ENCODE measurements at places on chromosomes 2 and 18.

DNA sequence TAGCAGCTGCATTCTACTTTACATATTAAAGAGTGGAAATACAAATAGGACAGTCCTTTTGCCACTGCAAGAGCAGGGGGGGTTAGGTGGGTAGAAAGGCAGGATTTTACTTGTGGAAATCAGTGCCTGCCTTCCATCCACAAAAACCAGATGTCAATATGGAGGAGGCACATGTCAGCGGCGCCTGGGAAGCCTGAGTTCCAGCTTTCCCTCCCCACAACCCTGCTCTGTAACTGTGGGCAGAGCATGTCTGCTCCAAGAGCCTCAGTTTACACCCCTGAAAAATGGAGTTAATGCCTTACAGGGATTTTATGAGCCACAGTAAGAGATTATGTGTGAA, 32.9 kb downstream of the STEAP3 start:
- DNase-seq, result no peak

DNA sequence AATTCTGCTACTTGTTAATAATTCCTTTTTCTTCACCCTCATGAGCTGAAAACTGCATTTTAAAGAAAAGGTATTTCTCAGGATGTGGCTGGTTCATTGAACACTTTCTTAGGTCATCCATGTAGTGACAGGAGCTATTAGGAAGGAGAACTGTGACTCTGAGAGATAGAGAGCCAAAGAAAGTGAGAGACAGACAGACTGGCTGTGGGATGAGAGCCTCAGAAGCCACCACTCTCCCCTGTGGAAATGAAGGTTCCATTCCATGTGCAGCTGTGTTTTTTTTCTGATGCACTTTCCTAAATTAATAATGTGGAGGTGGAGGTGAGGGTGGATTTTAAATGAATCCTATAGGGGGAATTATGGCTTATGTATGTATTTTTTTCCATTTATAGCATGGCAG, 113.3 kb downstream of the FAM210A start:
- DNase-seq, result no peak

DNA sequence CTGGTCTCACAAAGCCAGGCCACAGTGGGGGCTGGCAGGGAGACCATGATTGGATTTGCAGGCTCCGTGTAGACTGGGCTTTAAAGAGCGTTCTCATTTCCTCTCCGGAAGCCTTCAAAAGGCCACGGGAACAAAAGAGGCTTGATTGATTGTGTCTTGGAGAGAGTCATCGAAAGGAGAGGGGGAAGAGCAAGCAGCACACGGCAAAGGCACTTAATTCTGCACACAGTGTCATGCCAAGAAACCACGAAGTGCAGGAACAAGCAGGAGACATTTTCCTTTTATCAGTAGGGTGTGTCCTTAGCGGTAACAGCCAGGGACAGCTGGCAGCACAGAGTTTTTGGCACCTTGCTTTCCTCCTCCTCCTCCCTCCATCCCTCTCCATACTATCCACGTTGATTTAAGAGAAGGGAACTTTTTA, 47.7 kb downstream of the GLI2 start:
- no peak for DNase-seq

DNA sequence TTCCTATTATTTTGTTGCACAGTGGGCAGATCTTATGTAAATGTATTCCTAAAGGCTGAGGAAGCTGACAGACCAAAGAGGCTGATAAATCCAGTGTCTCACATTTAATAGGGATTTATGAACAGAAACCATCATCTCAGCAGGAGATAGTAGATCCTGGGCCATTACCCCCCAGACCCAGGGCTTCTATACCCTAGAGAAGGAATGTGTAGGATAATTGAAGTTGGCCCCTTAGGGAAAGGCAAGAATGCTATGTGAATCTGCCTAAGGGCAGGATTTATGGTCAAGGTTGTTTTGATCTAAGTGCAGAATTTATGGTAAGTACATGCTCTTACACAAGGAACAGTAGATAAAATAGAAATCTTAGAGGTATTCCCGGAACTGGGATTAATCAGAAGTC, 29.0 kb downstream of the RPL37A start:
- no peak for DNase-seq

GRCh38 chr2:137838255-137839092, 125.8 kb upstream of the HNMT start:
- no peak for DNase-seq

DNA sequence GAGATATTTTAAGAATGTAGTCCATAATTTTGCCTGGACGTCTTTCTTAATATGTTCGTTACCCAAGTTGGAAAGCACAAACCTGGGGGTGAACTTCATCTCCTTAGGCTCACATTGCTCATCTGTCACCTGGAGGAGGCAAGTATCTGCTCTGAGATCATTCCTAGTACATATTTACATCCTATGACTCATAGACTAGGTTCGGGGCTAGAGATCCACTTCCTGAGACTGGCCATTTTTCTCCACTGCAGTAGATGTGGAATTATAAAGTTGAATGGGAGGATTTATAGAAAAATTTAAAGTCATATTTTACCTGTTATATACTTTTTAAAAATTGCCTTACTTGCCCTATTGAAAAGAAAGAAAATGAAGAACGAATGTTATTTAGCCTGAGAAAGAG, 77.5 kb upstream of the PROKR1 start:
- no peak for DNase-seq

DNA sequence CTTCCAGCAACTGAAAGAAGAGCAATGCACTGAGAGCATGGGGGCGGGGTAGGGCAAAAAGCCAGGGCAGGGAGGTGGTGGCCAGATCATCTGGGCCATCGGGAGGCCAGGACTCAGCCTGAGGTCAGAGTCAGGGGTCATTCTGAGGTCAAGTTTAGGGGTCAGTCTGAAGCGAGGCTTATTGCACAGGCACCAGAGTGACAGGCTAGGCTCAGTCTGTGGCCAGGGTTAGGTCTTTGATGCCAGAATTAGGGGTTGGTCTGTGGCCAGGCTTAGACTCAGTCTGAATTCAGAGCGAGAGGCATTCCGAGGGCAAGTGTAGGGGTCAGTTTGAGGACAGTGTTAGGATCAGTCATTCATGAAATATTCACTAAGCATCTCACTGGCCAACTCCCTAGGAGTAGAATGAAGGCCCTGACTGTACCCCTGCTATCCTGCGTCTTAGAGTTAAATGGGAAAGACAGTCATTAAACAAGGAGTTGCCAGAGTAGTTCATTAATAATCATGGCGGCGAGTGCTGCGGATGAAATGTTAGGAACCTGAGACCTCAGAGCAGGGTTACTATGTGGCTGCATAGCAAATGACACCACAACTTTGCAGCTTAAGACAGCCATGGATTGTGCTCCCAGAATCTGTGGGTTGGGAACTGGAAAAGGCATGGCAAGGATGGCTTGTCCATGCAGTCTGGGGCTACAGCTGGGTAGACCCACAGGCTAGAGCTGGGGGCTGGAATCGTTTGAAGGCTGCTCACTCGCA, 198.7 kb downstream of the CYP26B1 start:
- DNase-seq, result no peak

DNA sequence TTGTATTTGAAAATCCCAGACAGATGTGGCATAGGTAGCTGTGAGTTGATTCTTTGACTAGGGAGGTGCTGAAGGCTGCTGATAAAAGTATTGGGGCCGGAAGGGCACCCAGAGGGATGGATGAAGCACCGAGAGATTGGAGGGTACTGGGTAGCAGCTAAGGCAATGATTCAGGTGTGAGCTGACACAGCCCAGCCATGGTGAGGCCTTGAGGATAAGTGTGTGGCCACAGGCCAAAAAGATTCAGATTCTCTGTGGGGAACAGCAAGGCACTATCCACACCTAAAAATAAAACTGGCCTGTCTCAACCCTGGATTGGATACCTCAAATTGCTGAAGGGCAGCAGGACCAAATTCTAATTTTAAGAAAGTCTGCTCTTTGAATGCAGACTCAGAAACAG, 35.2 kb downstream of the RDH14 start:
- DNase-seq, result no peak

DNA sequence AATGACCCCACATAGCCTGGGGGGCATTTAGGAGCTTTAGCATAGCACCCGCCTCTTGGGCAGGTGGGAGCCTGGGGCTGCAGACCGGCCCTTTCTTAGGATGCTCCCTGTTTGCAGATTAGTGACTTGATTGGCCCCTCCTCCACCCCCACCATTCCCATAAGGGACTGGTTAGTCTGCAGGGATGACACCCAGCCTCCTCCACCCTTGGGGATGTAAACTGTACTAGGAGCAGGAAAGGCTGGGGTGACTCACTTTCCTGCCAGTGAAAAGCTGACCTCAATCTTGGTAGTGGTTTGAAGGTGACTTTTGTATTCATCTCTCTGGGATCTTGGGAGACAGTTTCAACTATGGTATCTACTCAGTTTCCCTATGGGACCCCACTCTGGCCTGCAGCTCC, 24.2 kb downstream of the CTIF start:
- DNase-seq, result no peak

DNA sequence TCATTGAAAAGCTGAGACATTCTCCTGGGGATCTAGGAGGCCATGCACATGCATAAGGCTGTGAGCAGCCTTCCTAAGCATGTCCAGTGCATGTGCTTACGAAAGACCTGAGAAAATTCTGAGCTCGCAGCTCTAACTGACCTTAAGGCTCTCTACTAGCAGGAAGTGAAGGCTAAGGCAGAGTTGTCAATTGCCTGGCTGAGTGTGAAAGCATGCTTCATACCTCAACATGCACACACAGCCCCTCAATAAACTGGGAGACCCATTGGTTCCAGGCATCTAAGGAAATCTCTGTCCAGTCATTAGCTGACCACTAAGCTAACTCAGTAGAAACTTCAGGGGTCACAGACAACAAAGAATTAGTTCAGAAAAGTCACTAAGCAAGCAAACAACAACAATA, 42.0 kb downstream of the ALPK2 start:
- no peak for DNase-seq

DNA sequence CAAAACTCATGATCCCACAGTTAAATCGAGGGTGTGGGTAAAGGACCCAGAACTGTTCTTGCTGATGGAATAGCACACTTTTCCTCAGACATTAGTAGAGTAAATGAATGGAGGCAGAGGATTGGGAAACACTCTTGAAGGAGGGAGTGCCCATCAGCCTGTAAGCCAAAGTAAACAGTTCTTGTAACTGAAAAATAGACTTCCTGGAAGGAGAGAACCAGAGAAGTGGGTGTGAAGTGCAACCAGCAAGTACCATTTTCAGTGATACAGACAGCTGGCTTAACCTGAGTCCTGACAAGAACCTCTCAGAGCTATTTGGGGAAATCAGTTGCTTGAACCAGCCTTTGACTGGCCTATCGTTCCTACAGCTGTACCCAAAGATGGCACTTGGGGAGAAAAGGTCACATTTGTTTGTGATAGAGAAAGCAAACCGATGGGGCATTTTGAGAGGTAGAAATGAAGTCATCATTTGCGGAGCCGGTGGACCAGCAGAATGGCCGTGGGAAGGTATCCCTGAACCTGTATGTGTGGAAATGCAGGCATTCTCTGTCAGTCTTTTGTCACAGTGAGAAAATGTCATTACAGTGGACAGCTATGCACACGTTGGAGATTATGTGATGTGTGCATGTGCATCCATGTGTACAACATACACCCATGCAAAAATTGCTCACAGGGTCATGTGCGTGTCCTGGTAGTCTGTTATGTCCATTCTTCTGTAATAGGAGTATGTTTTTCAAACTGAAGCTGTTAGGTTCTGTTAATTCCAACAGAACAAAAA, 17.8 kb downstream of the CRIM1 start:
- no peak for DNase-seq

GRCh38 chr2:75646583-75647425, at the start of gene MRPL19:
MRPL19 (plus strand) TSS chr2:75646783; CDS start chr2:75646808, 25 bp downstream.
- DNase-seq, result peak; percentile 57
